ENCODE measurements at places on chromosomes 1 and 21. TPM values are rescaled to one million over a fixed set of nuclear protein-coding genes. Genes with fewer than 3 reads are reported as not detected.

DNA sequence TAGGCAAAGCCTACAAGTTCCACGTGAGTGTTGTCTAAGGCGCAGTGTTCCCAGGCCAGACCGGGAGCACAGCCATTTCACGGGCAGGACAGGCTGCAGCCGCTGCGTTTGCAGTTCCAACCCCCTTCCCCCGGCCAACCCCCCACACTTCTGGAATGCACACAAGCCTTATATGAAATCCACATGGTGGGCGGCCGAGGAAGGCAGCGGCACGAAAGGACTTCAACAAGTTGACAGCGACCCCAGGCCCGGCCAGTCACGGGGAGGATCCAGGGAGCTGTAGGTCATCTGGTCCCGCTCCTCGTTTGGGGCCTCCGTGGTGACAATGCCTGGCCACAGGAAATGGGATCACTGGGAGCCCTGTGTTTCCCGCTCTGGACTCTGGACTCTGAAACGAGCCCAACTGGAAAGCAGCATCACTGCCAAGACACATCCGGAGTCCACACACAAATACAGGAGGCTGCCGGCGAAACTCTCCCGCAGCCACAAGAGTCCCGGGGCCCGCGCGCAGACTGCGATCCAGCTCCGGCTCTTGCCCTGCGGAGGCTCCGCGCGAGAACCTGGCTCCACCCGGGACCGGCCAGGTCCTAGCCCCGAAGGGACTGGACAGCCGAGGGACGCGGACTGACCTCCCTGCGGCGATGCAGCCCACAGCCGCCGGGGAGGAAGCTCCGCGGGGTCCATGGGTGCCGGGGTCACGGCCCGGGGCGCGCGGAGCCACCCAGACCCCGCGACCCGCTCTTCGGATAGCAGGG, 794 bp downstream of the NID1 start:
- H3K27ac ChIP-seq = peak overlapping the region; percentile 76
- DNase-seq = peak; percentile 36
- peaks cover 50% of the 10 kb centered on the region for H3K4me1 ChIP-seq
- H3K27me3 ChIP-seq = peaks cover 41% of the 10 kb centered on the region
- H3K36me3 ChIP-seq = peaks cover 9% of the 10 kb centered on the region
- peak overlapping the region; percentile 89 for H3K4me3 ChIP-seq

- peak; percentile 26 for DNase-seq
- H3K4me3 ChIP-seq = peak overlapping the region; percentile 67
- H3K36me3 ChIP-seq = no peaks in the 10 kb centered on the region
- peaks cover 32% of the 10 kb centered on the region for H3K4me1 ChIP-seq
- peaks cover 58% of the 10 kb centered on the region for H3K27me3 ChIP-seq
Measured at GRCh38 chr1:52633291-52633754, 355 bp downstream of the SHISAL2A start.

- no peak overlapping the region for H3K27ac ChIP-seq
- no peak overlapping the region for H3K4me3 ChIP-seq
- H3K36me3 ChIP-seq = peaks cover 4% of the 10 kb centered on the region
- no peak for DNase-seq
Measured at GRCh38 chr1:42480921-42481320, 17.8 kb downstream of the CCDC30 start.

The C4BPA gene
- not detected for total RNA-seq

The MROH9 gene
- not detected for total RNA-seq

Measured in neural crest cell (in vitro differentiated cells).